Activated CD8-positive, alpha-beta memory T cell treated with anti-CD3 and anti-CD28 coated beads, Interleukin-2, amount 10 ng/mL, durations not matched to agents 7 days and 5 days (primary cell): ENCODE measurements at places on chromosomes 2 and 18. TPM values are rescaled to one million over a fixed set of nuclear protein-coding genes. Genes with fewer than 3 reads are reported as not detected.
A peak's percentile ranks its signal among the peaks of the same experiment; 100 is the strongest.

DNA sequence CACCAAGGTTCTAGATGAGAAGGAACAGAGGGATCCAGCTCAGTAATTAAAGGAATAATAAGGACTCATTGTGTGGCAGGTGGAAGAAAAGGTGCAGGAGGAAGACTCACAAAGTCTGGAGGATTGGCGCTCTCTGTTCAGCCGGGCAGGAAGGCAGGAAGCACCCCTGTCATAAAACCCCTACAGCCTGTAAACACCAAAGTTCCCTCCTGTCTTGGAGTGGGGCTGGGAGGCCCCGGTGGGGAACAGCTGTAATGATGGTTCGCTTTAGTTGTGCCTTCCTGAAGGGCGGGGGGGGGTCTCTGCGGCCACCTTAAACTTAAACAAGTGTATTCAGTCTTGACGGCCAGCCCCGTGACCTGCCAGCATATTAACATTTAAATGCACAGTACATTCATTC lies 84.3 kb downstream of the GBX2 start:
- DNase-seq: no peak
- H3K27ac ChIP-seq: no peak overlapping the region
- no peak overlapping the region for H3K4me3 ChIP-seq
- H3K27me3 ChIP-seq: no peaks in the 10 kb centered on the region
- H3K4me1 ChIP-seq: no peaks in the 10 kb centered on the region

- no peak for DNase-seq
- no peak overlapping the region for H3K4me3 ChIP-seq
- peaks cover 6% of the 10 kb centered on the region for H3K4me1 ChIP-seq
These were observed 42.7 kb downstream of the MPHOSPH10 start for GRCh38 chr2:71173096-71173495.

DNA sequence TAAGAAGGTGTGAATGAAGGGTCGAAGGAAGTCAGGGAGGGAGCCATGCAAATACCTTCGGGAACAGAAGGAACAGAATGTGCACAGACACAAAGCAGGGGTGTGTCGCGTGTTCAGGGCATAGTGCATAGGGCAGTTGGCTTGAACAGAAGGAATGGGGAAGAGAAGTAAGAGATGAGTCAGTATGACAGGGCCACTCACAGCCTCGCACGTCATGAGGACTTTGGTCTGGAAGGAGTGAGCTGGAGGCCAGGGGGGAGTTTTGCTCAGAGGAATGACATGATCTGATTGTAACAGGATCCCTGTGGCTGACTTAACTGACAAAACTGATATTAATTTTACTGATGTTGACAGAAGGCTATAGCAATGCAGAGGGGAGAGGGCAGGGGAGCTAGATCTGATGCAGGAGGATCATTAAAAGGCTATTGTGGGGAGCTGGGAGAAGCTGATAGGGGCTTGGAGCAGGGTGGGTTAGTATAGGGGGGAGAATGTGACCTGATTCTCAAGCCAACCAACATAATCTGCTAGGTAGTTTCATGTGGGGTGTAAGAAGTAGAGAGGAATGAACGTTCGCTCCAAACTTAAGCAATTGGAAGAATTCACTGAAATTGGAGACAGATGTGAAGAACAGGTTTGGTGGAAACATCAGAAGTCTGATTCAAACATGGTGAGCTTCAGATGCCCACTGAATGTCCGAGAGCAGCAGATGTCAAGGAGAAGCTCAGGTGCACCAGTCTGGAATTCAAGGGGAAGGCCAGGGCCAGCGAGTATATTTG lies 60.4 kb upstream of the COPS8 start:
- no peaks in the 10 kb centered on the region for H3K36me3 ChIP-seq
- no peak overlapping the region for H3K27ac ChIP-seq
- no peak for DNase-seq
- H3K27me3 ChIP-seq: peaks cover 8% of the 10 kb centered on the region
- no peaks in the 10 kb centered on the region for H3K4me1 ChIP-seq

- H3K36me3 ChIP-seq: no peaks in the 10 kb centered on the region
- H3K4me1 ChIP-seq: no peaks in the 10 kb centered on the region
- H3K27me3 ChIP-seq: peaks cover 4% of the 10 kb centered on the region
- no peak overlapping the region for H3K27ac ChIP-seq
- H3K4me3 ChIP-seq: no peak overlapping the region
These were observed 167.2 kb downstream of the NUP35 start for GRCh38 chr2:183291436-183291835.

- no peaks in the 10 kb centered on the region for H3K36me3 ChIP-seq
- no peaks in the 10 kb centered on the region for H3K4me1 ChIP-seq
These were observed 466.0 kb downstream of the RIT2 start for GRCh38 chr18:42649331-42650035.

GRCh38 chr2:169090133-169090820 lies 20.9 kb downstream of the DHRS9 start:
- no peak overlapping the region for H3K27ac ChIP-seq
- no peak overlapping the region for H3K4me3 ChIP-seq
- peaks cover 1% of the 10 kb centered on the region for H3K4me1 ChIP-seq
- no peaks in the 10 kb centered on the region for H3K36me3 ChIP-seq
- peaks cover 14% of the 10 kb centered on the region for H3K27me3 ChIP-seq

GRCh38 chr2:175277772-175278171 lies 96.3 kb upstream of the ATP5MC3 start:
- DNase-seq: no peak
- H3K4me1 ChIP-seq: peaks cover 3% of the 10 kb centered on the region
- H3K27ac ChIP-seq: no peak overlapping the region
- no peaks in the 10 kb centered on the region for H3K36me3 ChIP-seq
- peaks cover 9% of the 10 kb centered on the region for H3K27me3 ChIP-seq

DNA sequence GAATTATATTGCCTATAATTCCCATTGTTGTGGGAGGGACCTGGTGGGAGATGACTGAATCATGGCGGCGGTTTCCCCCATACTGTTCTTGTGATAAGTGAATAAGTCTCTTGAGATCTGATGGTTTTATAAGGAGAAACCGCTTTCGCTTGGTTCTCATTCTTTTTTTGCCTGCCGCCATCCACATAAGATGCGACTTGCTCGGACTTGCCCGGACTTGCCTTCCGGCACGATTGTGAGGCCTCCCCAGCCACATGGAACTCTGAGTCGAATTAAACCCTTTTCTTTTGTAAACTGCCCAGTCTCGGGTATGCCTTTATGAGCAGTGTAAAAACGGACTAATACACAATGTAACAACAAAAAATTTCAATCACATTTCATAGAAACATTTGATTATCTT lies 115.8 kb downstream of the C2orf74 start:
- H3K36me3 ChIP-seq: peaks cover 34% of the 10 kb centered on the region
- no peaks in the 10 kb centered on the region for H3K4me1 ChIP-seq
- H3K4me3 ChIP-seq: no peak overlapping the region
- H3K27me3 ChIP-seq: no peaks in the 10 kb centered on the region
- H3K27ac ChIP-seq: no peak overlapping the region

DNA sequence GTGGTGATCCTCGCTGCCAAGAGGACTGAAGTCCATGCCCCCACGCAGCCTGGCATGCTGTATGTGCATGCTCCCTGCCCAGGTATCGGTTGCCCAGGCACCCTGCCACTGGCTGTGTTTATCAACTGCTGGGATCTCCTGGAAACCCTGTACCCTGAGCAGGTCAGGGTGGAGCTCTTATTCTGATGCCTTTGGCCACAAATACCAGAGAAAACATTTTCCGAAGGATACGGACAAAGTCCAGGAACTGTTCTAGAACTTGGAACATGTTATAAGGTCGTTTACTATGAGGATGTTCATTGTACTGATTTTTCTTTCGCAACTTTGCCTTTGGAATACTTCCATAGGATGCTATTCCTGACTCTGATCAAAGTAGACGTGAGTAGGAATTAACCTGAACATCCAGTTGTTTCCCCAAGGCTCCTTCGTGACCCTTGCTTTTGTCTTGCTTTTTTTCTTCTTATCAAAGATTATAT lies 55.2 kb downstream of the TMEM17 start:
- no peaks in the 10 kb centered on the region for H3K36me3 ChIP-seq
- H3K27ac ChIP-seq: no peak overlapping the region
- H3K27me3 ChIP-seq: peaks cover 2% of the 10 kb centered on the region
- H3K4me1 ChIP-seq: no peaks in the 10 kb centered on the region

DNA sequence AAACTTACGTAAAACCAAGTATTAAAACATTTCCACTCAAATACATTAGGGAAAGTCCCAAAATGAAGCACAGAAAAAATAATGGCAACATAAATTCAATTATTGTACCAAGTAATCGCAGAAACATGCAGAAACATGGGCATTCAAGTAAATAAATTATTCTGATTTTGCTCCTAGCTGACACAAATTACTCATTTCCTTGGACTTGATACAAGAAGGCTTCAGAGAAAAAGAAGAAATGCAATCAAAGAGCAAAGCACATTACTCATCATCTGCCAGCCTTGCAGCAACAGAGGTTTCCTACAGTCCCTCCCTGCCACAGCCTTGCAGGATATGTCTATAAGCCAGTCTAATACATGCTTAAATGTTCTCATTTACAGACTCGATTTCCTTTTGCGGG lies 439.8 kb upstream of the LYPD1 start:
- no peak overlapping the region for H3K4me3 ChIP-seq
- H3K27ac ChIP-seq: no peak overlapping the region
- no peaks in the 10 kb centered on the region for H3K36me3 ChIP-seq
- H3K4me1 ChIP-seq: no peaks in the 10 kb centered on the region
- H3K27me3 ChIP-seq: no peaks in the 10 kb centered on the region

GRCh38 chr2:149027590-149028250 lies 10.8 kb upstream of the LYPD6B start:
- no peak for DNase-seq
- H3K27ac ChIP-seq: no peak overlapping the region
- no peaks in the 10 kb centered on the region for H3K36me3 ChIP-seq
- H3K27me3 ChIP-seq: peaks cover 7% of the 10 kb centered on the region

DNA sequence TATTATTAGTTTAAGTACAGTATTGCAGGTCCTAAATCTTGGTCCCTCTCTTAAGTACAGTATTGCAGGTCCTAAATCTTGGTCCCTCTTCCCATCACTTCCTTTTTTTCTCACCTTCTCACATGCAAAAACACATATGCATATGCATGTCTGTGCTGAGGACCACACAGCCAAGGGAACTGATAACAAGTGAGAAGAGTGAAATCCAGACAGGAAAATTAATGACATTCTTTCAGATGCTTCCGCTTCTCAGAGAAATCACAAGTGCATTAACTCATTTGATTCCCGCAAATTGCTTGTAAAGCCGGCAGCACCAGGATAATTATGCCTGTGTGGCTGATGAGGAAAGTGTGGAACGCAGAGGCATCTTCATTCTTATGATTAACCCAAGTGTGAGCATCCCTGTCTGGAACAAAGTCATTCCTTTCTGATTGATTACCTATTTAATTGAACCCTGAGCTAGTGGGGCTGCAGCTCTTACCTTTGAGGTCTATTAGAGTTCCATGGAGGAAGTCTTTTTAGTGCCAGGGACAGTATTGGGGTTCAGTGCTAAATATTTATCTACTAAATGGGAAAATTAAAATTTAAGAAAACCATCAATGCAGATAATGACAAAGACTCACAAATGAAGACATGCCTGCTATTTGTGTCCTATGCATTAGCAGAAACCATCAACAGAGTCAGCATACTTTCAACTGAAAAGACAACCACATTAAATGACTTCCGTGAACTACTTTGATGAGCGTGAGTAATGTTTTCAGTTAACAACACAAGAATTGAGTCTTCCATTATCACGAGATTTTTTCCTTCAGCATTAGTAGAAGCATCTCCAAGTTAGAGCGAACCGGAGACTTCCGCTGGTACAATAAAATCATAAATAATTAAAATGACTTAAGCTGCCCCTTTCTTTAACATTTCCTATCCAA lies 220.4 kb upstream of the SLC35G4 start:
- no peak overlapping the region for H3K4me3 ChIP-seq
- no peak for DNase-seq

DNA sequence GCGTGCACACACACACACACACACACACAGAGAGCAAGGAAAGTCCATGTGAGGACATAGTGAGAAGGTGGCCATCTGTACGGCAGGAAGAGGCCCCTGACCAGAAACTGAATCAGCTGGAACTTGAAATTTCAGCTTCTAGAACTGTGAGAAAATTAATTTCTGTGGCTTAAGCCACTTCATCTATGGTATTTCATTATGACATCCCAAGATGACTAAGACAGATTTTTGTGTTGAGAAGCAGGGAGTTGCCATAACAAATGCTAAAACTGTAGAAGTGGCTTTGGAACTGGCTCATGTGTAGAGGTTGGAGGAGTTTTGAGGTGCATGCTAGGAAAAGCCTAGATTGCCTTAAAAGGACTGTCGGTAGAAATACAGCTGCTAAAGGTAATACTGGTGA lies 63.4 kb upstream of the ZBTB7C start:
- H3K36me3 ChIP-seq: no peaks in the 10 kb centered on the region
- DNase-seq: no peak

- H3K4me1 ChIP-seq: no peaks in the 10 kb centered on the region
- H3K27me3 ChIP-seq: peaks cover 8% of the 10 kb centered on the region
- H3K4me3 ChIP-seq: no peak overlapping the region
These were observed 29.8 kb downstream of the FABP1 start for GRCh38 chr2:88097891-88098557.

DNA sequence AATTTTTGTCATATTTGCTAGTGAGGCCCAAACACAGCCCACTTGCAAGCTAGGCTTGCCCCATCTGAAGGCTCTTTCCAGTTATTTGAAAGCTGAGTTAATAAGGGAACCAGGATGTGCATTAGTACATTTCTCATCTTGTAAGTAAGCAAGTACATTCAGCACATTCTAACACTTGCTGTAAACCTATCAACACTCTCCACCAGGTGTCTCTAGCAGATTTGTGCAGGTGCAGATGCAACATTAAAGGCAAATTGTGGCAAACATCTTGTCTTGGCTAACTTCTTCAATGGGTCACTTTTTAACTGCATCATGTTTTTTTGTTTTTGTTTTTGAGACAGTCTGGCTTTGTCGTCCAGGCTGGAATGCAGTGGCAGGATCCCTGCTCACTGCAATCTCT lies 25.3 kb upstream of the MFSD6 start:
- no peak overlapping the region for H3K27ac ChIP-seq
- no peak overlapping the region for H3K4me3 ChIP-seq
- DNase-seq: peak; percentile 46
- no peaks in the 10 kb centered on the region for H3K27me3 ChIP-seq
- H3K4me1 ChIP-seq: peaks cover 4% of the 10 kb centered on the region
- no peaks in the 10 kb centered on the region for H3K36me3 ChIP-seq

DNA sequence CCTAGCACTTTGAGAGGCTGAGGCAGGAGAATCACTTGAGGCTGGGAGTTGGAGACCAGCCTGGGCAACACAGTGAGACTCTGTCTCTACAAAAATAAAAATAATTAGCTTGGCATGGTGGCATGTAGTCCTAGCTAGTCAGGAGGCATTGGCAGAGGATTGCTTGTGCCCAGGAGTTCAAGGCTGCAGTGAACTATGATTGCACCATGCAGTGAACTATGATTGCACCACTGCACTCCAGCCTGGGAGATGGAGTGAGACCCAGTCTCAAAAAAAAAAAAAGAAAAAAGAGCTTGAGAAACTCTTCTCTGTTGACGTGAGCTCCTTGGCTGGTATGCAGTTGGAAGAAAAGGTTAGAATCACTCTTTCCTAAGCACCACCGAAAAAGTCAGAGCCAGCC lies 125.1 kb upstream of the TNP1 start:
- H3K4me3 ChIP-seq: no peak overlapping the region
- H3K27me3 ChIP-seq: peaks cover 4% of the 10 kb centered on the region
- no peaks in the 10 kb centered on the region for H3K4me1 ChIP-seq
- no peak overlapping the region for H3K27ac ChIP-seq
- no peak for DNase-seq
- H3K36me3 ChIP-seq: no peaks in the 10 kb centered on the region

PECR gene
- total RNA-seq: 31.9 TPM

ASAP2 gene
- total RNA-seq: 0.44 TPM

C2orf66 gene
- 0.16 TPM for total RNA-seq

RPRM gene
- total RNA-seq: not detected

PTH2R gene
- total RNA-seq: not detected

IL36G gene
- not detected for total RNA-seq

CAVIN2 gene
- total RNA-seq: not detected

CNTNAP5 gene
- total RNA-seq: not detected

KLHL30 gene
- not detected for total RNA-seq

DUSP2 gene
- total RNA-seq: 53.6 TPM

PER2 gene
- 9.1 TPM for total RNA-seq

TUBA3E gene
- not detected for total RNA-seq

EVA1A gene
- not detected for total RNA-seq
